ENCODE measurements at places on chromosomes 11 and 22.

- no peak for DNase-seq
Measured at GRCh38 chr11:3380706-3381545, 2.0 kb upstream of the ZNF195 start.

- DNase-seq: no peak
Measured at GRCh38 chr11:2311353-2312133, 9.7 kb downstream of the TSPAN32 start.

- DNase-seq: no peak
Measured at GRCh38 chr11:122334546-122335339, 218.7 kb upstream of the BLID start.

- no peak for DNase-seq
Measured at GRCh38 chr11:109933126-109933525, 160.1 kb upstream of the ZC3H12C start.

- no peak for DNase-seq
Measured at GRCh38 chr11:108289699-108290098, 66.8 kb downstream of the ATM start.

DNA sequence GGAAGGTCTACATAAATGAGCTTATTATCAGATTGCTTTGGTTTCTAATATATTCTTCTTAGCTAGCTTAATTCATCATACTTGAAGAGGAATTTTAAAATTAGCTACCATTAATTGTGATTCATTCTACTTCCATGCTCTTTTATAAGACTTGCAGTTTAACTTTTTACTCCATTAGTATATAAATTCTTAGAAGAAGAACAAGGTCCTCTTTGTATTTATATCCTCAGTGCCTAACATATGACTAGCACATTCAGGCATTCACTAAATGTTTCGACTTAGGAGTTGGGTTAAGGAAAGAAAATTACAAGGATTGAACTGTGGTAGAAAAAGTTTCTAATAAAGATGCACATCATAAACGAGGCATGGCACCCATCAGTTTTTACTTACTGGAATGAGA, 1135.5 kb downstream of the JRKL start:
- no peak for DNase-seq

DNA sequence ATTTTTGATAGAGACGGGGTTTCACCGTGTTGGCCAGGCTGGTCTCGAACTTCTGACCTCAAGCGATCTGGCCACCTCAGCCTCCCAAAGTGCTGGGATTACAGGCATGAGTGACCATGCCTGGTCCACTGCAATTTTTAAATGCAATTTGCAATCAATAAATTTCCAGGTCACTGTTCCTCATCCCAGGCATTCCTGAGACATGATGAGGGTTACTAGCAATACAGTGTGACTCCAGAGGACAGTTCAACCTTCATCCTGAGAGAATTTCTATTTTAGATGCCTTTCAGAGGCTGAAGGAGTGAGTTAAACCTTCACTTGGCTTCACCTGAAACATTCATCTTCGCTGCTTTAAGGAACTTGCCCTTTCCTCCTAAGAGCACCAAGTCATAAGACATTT, 9.7 kb upstream of the UBASH3B start:
- DNase-seq: no peak

- no peak for DNase-seq
Measured at GRCh38 chr11:2549876-2550605, 105.2 kb downstream of the KCNQ1 start.

DNA sequence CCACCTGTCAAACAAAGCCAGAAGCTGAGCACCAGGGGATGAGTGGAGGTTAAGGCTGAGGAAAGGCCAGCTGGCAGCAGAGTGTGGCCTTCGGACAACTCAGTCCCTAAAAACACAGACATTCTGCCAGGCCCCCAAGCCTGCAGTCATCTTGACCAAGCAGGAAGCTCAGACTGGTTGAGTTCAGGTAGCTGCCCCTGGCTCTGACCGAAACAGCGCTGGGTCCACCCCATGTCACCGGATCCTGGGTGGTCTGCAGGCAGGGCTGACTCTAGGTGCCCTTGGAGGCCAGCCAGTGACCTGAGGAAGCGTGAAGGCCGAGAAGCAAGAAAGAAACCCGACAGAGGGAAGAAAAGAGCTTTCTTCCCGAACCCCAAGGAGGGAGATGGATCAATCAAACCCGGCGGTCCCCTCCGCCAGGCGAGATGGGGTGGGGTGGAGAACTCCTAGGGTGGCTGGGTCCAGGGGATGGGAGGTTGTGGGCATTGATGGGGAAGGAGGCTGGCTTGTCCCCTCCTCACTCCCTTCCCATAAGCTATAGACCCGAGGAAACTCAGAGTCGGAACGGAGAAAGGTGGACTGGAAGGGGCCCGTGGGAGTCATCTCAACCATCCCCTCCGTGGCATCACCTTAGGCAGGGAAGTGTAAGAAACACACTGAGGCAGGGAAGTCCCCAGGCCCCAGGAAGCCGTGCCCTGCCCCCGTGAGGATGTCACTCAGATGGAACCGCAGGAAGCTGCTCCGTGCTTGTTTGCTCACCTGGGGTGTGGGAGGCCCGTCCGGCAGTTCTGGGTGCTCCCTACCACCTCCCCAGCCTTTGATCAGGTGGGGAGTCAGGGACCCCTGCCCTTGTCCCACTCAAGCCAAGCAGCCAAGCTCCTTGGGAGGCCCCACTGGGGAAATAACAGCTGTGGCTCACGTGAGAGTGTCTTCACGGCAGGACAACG, 11.7 kb downstream of the CXCR5 start:
- no peak for DNase-seq

DNA sequence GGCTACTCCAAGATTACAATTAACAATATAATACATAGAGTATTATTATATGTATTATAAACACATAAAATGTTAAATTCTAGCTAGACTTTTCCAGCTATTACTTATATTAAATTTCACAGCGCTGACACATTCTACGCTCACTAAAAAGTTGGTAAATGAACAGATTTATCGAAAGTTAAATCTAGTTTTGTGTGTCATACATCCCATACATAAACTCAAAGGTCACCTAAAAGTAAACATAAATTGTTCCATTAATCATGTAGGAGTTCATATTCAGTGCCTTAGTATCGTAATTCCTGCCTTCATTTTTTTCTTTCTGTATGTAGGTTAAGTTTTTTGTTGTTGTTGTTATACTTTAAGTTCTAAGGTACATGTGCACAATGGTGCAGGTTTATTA, 10.9 kb downstream of the FNBP4 start:
- DNase-seq: no peak

- DNase-seq: no peak
Measured at GRCh38 chr11:43955381-43956118, 13.1 kb downstream of the C11orf96 start.

DNA sequence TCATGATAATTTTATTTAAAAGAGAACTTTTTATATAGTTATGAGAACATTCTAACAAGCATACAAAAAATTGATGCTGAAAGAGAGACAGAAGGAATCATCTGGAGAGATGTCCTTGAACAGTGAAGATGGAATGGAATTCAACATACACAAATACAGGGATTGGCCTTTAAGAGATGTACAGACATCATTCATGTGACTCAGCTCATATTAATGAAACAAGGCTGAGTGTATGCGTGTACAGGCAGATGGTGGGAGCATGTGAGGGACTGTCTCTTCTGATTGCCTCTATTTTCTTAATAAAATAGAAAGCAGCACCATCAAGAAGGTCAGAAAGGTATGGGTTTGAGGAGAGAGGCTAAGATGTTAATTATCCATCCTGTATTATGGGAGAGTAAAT, 793.3 kb downstream of the CNTN5 start:
- no peak for DNase-seq

GRCh38 chr11:33802194-33802950, 28.1 kb upstream of the FBXO3 start:
- DNase-seq: peak; percentile 49

DNA sequence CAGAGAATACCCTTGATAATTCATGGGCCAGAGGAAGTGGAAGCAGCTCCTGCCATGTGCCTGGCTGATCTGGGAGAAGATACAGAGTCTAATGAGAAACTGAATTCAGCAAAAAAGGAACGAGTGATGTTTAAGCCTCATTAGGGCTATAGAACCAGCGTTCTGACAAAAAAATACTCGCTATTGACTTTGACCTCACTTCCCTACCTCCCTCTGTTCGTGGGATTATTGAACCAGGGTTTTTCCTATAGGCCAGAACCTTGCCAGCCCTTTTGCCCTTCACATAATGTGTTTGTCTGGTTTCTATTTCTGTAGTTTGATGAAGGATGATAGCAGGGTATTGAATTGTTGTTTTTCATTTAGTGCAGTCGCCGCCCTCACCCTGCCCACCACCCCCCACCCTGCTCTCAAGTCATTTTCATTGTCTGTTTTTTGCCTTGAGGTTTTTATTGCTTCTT, 7.6 kb upstream of the RBFOX2 start:
- no peak for DNase-seq

DNA sequence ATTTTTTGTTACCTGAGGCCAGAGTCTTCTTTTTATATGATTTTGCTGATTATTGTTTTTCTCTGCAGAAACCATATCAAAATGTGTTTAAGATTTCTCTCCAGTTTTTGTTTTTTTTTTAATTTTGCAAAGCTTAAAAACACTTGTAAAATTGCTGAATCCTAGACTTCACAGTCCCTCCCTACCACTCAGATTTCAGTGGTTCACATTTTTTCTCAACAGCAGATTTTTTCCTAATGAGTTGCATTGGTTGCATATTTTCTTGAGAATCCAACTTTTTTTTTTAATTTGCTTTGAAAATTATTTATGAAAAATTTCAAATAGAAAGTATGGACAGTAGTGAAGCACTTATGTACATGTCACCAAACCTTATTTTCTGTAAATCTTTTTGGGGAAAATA, 5.8 kb downstream of the ARL14EP start:
- no peak for DNase-seq

GRCh38 chr11:31643857-31644256, 134.3 kb downstream of the ELP4 start:
- DNase-seq: no peak

DNA sequence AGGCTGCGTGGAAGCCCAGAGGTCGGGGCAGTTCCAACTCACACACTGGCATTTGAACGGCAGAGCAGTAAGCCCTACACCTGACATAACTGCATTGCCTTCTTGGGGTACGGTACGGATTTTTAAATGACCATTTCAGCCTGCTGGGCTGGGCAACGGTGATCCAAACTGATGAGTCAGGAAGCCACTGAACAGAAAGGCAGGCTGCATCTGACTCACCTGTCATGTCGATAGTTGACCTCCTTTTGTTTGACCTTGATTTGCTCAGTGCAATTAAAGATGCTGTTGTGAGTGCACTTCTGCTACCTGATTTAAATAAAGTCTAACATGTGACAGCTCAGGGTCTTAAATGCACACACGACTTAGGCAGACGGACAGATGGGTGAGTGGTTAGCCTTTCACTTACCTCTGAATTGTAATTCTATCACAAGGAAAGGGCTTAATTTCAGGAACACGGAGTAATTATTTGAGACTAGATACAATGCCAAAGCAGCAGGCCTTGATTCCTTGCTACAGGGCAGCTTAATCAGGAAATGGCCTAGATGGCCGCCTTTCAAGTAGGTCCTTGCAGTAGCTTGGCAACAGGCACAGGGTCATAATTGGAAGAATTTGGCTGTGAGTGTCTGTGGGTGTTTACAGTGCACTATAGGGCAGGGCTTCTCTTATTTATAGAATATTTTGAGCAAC, 52.2 kb downstream of the BMAL1 start:
- DNase-seq: no peak

DNA sequence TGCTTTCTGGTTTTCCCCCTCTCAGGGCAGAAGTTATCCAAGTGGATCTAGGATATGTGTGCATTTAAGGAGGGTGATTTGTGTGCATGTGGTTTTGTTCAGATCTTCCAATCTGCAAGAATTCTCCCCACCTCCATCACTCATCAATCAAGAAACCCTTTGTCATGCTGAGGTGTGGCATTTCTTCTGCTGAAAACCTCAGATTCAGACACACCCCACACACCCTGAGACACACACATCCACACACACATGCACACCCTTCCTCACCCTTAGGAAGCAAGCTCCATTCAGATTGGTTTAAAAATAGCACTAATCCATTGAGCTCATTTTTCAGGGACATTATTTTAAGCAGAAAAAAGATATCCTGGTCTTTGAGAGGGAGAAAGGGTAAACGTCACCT, 106.1 kb upstream of the HSD17B12 start:
- no peak for DNase-seq

DNA sequence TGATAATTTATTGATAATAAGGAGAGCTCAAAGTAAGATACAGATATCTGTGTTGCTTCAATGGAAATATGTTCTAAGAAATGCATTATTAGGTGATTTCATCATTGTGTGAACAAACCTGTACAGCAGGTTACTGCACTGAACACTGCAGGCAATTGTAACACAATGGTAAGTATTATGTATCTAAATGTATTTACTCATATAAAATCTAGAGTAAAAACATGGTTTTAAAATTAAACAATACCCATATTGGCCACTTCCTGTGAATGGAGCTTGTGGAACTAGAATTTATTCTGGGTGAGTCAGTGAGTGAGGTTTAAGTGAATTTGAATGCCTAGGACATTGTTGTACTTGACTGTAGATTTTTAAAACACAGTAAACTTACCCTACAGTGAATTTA, 722.9 kb upstream of the RAG2 start:
- DNase-seq: no peak

GRCh38 chr11:34431979-34432378, 6.8 kb upstream of the CAT start:
- DNase-seq: no peak

- DNase-seq: no peak
Measured at GRCh38 chr11:94776351-94777321, 8.5 kb downstream of the AMOTL1 start.

GRCh38 chr11:86264649-86265048, 20.1 kb downstream of the EED start:
- DNase-seq: no peak

GRCh38 chr11:118488480-118489109, 38.7 kb upstream of the TTC36 start:
- peak; percentile 61 for DNase-seq

- no peak for DNase-seq
Measured at GRCh38 chr11:124761301-124762104, 587 bp downstream of the ESAM start.

DNA sequence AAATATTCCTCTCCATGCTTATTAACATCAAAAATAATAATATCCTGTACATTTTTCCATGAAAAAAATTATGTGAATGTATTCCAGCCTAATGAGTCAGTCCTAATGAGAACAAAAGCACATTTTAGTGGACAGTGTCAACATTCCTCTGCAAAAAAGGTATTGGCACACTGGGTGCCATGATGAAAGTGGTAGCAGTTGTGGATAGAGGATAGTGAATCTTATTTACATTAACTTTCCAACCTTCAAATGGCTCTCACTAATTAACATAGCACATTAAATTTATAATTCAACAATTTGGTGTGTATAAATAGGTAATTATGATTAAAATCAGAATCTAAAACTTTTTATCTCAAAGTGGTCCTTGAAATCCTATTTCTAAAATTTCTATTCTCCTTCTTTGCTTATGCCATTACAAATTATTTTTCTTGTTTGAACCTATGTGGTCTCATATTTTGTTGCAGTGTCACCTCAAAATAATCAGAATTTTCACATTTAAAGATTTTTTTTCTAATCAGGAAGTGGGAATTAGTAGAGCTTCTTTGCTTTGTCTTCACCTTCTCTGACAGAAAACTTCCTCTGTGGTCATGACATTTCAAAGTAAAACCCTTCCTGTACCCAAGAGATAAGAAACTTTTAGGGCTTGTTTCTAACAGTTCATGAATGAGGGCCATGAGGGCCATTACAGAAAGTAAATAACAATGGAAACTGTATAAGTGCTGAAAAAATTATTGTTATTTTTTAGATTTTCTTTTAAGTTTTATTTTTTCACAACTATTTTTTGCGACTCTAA, 18.7 kb downstream of the SOX6 start:
- DNase-seq: no peak
